Stimulated activated CD8-positive, alpha-beta memory T cell treated with anti-CD3 and anti-CD28 coated beads, Interleukin-12 subunit alpha, Interleukin-12 subunit beta, amount 100 ng/mL, for 1 hour (primary cell): ENCODE measurements at places on chromosomes 7 and 10.
A peak's percentile ranks its signal among the peaks of the same experiment; 100 is the strongest.

DNA sequence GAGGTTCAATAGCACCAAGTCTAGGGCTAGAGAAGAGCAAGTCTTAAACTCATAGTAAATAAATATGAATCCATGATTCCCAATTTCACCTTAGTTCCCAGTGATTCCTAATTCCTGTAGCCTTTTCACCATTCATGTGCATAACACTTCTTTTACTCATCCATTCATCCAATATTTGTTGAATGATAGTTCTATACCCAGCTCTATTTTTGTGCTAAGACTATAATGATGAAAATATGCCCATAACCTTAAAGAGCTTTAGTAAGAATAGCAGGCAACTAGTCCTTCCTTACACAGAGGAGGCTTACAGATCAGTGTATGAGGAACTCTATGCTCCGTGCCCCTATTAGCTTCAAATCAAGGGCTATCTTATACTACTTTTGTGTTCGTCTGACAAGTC is 280.2 kb upstream of the CHRM2 start:
- no peak for DNase-seq

GRCh38 chr10:21281765-21282484 is 243.6 kb downstream of the SKIDA1 start:
- no peak for DNase-seq

- DNase-seq, result no peak
These were observed 528.0 kb downstream of the NRG3 start for GRCh38 chr10:82402906-82403401.

DNA sequence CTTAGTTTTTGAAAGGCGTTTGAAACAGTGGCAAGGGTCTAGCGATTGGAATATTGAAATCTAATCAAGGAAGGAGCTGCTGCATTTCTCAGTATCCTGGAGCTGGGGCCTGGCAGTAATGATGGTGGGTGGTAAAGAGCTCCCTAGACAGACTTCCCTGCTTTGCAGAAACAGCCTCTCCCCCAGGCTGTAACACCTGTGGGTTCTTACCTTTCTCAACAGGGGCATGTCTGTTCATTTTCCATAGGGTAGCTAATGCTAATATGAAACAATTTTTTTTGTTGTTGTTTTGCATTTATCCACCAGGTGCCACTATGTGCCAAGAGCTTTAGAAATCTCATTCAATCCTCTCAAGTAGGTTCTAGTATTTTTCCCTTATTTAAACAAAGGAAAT is 345.5 kb downstream of the REEP3 start:
- no peak for DNase-seq

DNA sequence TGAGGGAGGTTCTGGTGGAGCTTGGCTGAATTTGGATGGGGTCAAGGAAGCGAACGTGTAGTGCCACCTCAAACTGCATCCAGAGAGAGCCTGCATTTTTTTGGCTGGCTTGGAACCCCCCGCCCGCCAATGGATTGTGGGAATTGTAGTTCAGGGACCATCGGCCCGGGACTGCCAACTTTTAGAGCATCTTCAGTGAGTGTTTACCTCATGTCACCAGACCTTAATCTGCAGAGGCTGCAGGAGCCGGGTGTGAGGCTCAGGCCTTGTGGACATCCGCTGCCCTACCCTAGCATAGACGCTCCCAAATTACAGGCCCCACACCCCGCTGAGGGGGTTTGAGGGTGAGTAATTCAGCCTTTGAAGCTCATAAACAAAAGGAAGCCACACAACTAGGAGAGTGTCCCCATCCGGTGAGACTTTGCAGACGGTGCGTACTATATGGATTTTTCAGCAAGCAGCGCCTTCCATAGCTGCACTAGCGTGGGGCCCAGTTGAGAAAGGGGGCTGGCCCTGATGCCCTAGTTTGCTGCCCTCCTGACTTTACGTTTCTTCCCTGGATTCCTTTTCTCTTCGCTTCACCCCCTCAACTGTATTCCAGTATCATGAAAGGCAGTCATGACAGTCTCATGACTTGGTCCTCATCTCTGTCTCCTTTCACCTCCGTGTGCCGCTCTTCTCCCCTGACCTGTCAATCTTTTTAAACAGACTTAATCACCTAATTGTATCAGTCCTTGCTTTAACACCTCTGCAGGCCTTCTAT is 717 bp downstream of the CNPY4 start:
- DNase-seq, result peak; percentile 44

- no peak for DNase-seq
These were observed 17.6 kb upstream of the IMPDH1 start for GRCh38 chr7:128427289-128427891.

DNA sequence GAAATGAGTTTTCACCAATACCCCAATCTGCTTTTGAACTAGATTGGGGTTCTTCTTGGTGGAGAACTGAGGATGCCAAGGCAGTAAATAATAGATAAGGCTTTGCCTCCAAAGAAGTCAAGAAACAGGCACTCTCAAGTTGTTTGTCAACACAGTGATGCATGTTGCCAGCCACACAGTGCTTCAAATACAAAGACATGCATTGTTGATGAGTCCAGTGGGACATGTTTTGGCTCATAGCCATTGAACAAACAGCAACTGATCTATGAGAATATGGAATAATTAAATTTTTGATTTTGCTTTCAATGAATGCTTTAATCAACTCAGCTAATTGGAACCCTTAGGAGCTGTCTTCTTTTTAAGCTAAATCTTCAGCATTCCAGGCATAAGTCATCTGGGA is 346.4 kb downstream of the THSD7A start:
- no peak for DNase-seq

- no peak for DNase-seq
These were observed 79.7 kb upstream of the MACROH2A2 start for GRCh38 chr10:69972981-69973397.

- no peak for DNase-seq
These were observed at the start of gene CAV1 for GRCh38 chr7:116524609-116525297. TSS of gene CAV1 (plus strand) at chr7:116525036. CDS start at chr7:116525063, 27 bp downstream.
